ENCODE measurements at places on chromosomes 16 and 17.

GRCh38 chr16:17301184-17301583 lies 169.6 kb downstream of the XYLT1 start:
- no peak for DNase-seq

GRCh38 chr17:64653325-64653984 lies 8.7 kb downstream of the SMURF2 start:
- no peak for DNase-seq

DNA sequence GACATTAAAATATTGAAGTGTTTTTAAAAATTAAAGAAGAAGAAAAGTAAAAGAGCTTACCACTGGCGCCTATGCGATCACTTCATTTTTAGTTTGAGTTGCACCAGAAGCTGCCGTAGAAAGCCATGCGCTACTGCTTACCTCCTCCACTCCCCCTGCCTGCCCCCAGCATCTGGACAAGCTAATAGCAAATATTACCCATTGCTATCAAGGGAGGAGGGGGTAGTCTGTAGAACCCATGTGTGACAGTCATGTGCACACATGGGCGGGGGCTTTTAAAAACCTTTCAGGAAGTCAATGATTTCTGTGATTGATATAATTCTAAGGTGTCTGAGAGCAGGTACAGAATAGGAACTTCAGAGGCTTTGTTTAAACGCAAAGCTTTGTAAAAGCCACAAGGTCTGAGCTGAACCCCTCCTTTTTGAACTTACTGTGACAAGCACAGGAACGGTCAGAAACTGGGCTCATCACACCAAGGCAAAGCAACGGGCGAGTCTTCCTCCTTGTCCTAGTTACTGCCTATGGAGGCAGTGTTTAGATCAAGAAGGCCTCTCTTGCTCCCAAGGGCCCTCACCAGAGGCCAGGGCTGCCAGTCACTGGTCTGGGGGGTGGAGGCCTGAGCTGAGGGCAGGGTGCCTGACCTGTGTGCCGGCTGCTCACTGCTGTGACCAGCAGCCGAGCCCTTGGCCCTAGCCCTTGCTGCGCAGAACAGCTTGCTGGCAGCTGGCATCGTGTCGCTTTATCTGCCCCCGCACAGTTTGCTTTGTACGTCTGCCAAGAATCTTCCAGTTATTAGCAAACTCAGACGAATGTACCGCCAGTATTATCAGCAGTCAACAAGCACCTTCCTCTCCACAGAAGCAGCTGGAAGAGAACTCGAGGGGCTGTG lies 15.0 kb downstream of the GINS2 start:
- DNase-seq = no peak

GRCh38 chr17:44359458-44360143 lies 4.1 kb downstream of the FAM171A2 start:
- no peak for DNase-seq

DNA sequence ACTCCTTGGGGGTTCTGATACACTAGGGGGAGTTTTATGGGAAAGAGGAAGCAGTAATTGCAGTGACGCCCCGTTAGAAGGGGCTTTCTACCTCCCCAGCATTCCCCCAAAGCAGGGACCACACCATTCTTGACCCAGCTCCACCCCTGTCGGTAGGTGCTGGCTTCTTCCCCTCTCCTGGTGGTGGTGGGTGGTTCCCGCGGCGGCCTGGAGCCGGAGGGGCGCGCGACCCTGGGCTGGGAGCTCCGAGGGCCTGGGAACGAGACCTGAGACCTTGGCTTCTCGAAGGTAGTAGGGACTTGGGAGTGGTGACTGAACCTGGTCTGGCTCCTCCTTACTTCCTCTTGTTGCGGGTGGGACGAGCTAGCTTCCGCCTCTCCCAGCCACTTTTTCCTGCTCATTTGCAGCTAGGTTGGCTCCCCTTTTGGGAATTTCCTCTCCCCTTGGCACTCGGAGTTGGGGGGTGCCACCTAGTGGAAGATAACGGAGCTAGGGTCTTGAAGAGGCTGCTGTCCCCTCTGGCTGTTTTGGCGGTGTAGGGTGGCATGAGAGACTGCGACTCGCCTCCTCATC lies 438 bp downstream of the GRN start:
- DNase-seq = no peak

DNA sequence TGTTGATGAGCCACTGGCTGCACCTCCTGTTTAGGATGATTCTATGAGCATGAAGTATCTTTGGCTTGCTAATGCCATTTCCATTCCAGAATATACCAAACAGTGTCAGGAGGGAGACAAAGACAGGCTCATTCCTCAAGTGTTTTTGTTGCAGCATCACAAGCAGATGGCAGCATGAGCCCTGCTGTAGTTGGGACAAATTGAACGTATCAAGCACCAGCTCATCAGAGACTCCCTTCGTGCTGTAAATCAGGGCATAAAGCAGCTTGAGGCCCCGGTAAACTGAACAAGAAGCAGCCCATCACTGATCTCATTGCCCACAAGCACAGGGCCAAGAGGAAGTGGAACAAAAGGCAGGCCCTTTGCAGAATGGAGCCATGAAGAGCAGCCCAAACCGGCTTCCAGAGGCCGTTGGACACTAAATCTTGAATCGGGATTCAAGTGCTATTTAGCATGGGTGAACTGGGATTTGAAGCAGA lies 45.9 kb upstream of the HS3ST3A1 start:
- no peak for DNase-seq

- no peak for DNase-seq
Observed at GRCh38 chr16:15777533-15778203, 79.2 kb downstream of the MYH11 start.

DNA sequence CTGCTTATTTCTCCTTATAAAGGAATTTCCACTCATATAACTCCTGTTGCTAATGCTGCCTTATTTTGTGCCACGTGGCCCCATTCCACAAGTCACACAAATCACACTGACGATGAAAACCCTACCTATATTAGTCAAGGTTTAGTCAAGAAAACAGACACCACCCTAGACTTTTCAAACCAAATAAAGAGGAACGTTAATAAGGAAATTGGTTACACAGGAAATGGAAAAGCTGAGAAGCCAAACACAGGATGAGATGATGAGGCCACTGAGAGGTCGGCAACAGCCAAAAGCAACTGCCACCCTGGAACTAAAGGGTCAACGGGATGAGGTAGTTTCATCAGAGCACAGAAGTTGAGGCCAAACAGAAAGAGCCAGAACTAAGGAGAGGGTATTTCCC lies 47.3 kb upstream of the ALOX12 start:
- no peak for DNase-seq

GRCh38 chr16:13402601-13403000 lies 501.2 kb downstream of the SHISA9 start:
- DNase-seq = no peak

- no peak for DNase-seq
Observed at GRCh38 chr16:19227643-19228042, 57.9 kb upstream of the CLEC19A start.

- peak; percentile 39 for DNase-seq
Observed at GRCh38 chr16:57807968-57808528, 5.8 kb upstream of the KIFC3 start.

DNA sequence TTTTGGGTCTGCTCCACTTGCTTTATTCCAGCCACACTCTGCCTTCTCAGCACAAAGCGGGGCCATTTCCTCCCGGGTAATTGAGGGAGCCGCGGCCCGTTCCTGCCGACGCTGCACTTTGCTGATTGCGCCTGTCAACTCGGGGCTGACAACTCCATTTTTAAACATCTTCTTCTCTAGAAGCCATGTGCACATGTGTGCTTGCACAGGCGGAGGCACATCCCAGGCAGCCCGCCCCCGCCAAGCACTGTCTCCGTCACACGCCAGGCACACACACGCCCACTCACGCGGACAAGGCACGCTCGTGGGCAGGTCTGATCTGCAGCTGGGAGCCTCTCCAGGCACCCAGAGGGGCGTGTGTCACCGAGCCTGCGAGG lies 63.2 kb downstream of the ENGASE start:
- DNase-seq = no peak

DNA sequence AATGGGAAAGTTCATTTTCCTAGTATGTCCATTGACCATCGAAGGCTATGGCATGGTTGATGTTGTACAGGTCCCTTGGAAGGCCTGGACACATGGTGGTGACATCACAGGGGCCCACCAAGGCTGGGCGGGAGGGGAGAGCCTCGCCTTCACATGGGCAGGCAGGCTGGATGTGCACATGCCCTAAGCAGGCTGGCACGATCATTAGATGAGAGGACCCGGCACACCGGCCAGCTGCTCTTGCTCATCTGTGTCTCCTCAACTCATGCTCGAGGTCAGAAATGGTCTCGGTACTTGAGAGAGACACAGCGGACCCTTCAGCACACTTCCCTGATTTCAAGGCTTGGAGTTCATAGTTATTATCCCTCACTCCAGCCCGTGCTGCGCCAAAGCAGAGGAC lies 416.9 kb upstream of the ZFHX3 start:
- DNase-seq = no peak

- no peak for DNase-seq
Observed at GRCh38 chr17:56158344-56158743, 5.1 kb downstream of the ANKFN1 start.

GRCh38 chr17:14306596-14306995 lies 5.7 kb downstream of the HS3ST3B1 start:
- DNase-seq = no peak

GRCh38 chr17:32330147-32330546 lies 11.8 kb downstream of the C17orf75 start:
- no peak for DNase-seq

- DNase-seq = no peak
Observed at GRCh38 chr17:41656249-41657023, 32.1 kb upstream of the KRT17 start.

DNA sequence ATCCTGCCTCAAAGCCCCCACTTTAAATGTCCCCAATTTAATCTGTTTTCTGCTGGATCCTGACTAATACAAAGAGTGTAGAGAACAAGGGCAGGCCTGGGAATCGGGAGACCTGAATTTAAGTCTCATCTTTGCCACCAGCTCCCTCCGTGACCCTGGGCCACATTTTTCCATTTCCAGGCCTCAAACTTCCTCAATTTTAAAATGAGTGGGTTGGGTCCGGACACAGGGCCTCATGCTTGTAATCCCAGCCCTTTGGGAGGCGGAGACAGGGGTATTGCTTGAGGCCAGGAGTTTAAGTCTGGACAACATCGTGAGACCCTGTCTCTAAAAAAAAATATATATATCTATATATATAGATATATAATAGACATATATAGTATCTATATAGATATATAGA lies 61.4 kb downstream of the SRL start:
- DNase-seq = no peak

GRCh38 chr17:40480501-40481003 lies 20.9 kb downstream of the TNS4 start:
- peak; percentile 75 for DNase-seq

DNA sequence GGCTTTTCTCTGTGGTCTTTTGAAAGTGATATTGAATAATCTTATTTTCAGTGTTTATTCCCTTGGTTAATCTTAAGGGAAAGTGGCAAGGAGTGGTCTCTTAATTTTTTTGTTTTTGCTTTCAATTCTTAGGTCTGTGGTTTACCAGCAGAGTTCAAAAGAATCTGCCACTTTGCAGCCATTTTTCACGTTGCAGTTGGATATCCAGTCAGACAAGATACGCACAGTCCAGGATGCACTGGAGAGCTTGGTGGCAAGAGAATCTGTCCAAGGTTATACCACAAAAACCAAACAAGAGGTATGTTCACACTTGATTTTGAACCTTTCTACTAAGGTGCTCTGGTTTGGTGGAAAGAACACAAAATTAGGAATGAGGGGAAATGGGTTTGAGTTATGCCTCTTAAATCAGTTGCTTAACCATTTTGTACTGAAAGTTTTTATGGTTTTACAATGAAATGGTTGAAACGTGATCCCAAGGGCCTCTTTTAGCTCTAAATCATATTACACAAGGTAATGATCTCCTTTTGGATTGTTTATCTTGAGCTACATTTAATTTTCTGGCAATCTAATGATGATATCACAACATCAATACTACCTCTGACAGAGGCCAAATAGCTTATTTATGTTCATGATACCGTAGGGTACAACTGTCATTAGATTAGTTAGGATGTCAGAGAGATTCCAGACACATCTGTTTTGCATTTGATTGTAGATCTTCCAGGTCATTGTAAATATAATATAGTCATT lies 51.6 kb upstream of the CRISPLD2 start:
- DNase-seq = no peak

DNA sequence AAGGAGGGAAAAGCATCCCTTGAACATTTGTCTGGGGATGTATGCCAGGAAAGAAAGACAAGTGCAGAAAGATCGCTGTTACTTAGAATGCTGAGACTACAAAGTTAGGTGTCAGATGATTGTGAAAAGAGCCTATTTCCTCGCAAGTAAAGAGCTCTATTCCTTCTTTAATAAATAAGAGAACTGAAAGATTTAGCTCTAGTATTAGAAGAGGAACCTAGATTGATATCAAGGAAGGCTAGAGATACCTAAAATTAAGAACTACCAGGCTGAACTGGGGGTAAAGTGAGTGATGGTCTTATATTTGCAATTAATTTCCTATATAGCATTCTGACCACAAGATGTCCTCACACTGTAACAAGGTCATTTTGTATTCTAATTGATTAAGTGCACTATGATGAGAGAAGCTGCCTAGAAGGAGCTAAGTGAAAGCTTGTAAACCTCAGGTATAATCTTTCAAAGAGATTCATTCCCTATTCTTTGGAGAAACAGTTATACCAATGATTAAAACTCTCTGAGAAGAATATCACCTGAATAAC lies 62.3 kb downstream of the SSH2 start:
- no peak for DNase-seq

- peak; percentile 99 for DNase-seq
Observed at GRCh38 chr17:32444301-32445073, at the start of gene PSMD11. Gene PSMD11, plus strand, starts transcription at chr17:32444510. Its CDS starts 14 bp downstream, at chr17:32444524.

All from activated T-helper 1 cell treated with anti-CD3 and anti-CD28 coated beads, Interleukin-2, amount 50 U/mL, for 16 hours (primary cell).